BJ (cell line): ENCODE measurements at places on chromosomes 16 and 17.

DNA sequence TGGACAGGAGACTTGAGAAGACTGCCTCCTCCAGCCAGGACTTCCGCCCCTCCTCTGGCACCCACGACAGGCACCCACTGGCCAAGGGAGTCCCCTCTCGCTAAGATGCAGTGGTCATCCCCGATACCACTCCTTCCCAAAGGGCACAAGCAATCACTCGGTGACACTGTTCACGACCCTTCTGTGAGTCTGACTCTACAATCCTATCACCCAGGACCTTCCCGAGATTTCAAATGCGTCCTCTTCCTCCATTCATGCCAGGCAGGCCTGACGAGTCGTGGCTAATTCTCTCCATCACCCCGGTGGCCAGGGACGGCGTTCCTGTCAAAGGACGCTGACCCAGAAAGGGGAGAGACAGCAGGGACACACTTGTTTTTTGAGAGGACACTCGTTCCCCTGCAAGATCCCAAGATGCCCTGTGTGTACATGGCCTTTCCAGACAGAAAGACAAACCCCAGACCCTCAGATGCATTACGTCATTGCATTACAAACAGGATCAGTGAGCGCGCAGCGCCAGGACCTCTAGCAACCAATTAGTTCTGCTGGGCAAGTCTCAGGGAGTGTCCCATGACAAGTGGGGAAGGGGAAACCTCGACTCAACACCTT lies 12.2 kb downstream of the FBXO31 start:
- no peak for DNase-seq

GRCh38 chr17:82127704-82128103 lies 29.7 kb upstream of the FASN start:
- no peak for DNase-seq

DNA sequence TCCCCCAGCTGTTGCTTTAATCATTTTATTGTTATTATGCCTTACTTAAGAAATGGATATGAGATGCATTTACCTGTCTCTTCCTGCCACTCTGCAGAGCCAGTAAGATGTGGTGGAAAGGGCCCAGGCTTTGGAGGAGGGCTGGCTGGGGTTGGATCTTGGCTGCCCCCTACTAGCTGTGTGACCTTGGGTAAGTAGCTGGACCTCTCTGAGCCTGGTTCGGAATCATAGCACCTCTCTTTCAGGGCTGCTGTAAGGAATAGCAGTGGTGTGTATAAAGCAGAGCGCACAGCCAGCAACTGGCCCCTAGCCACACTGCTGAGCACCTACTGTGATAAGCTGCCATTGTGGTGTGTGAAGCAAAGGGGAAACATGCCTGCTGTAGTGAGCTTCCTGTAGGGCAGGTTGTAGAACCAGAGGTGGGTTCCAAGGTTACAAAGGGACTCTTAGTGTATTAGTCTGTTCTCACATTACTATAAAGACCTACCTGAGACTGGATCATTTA lies 23.9 kb downstream of the MAPT start:
- DNase-seq = no peak

GRCh38 chr16:3400446-3400778 lies 392 bp downstream of the ZSCAN32 start:
- DNase-seq = no peak

GRCh38 chr16:88649195-88649923 lies 1.5 kb downstream of the CYBA start:
- DNase-seq = no peak

DNA sequence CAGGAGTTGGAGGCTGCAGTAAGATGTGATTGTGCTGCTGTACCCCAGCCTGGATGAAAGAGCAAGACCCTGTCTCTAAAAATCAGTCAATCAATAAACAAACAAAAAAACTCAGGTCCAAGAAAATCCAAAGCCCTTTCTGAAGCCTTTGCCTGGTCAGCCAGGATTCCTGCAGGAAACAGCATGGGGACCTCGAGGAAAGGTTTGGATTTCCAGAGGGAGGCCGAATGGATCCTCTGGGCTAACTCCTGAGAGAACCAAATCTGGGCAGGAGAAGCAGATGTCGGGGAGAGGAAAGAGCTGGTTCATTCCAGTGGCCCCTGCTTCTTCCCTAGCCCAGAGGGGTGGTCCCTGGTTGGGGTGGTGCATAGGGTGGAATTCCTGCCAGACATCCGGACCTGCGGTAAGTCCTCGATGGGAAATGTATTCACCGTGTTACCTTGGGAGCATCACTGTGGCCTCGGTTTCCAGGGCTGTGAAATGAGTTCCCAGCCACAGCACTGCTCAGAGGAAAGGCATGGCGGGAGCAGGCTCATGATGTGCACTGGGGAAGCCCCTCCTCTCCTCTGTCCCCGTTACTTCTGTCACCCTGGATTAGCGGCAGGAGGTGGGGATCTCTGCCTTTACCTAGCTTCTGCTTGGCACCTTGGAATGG lies 75.1 kb downstream of the CYLD start:
- DNase-seq = no peak

GRCh38 chr17:29412780-29413565 lies 22.8 kb downstream of the TAOK1 start:
- DNase-seq = peak; percentile 90

DNA sequence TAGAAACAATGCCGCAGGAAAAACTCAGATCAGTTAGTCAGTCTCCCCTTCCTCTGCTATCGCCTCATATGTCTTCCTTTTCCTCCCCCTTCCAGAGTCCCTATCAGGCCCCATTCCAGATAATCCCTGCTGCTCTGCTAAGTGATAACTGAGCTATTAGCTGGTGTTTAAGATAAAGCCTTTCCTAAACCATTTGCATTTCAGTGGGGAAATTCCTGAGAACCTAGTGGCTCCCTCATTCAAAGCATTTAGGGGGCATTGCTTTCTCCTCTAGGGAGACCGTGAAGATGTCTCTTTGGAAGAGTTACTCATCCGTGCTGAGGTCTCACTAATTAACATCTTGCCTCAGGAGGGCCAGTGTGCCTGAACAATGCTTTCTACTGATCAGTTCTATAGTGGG lies 401.6 kb downstream of the NPIPA7 start:
- no peak for DNase-seq

DNA sequence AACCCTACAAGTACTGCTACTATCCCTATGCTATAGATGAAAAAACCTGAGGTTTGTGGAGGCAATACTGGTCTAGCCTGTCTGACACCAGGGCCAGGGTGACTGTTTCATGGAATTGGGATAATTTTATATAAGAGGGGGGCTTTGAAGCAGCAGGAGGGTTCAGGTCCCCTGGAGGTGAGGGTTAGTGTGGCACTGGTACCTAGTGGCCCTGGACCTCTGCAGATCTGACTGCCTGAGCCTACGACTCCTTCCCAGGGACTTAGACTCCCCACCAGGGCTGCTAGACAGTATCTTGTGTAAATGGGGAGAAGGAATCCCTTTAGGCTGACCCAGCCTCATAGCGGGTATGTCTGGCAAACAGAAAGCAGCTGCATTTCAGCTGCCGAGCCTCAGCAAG lies 6.8 kb downstream of the ADAP2 start:
- no peak for DNase-seq

DNA sequence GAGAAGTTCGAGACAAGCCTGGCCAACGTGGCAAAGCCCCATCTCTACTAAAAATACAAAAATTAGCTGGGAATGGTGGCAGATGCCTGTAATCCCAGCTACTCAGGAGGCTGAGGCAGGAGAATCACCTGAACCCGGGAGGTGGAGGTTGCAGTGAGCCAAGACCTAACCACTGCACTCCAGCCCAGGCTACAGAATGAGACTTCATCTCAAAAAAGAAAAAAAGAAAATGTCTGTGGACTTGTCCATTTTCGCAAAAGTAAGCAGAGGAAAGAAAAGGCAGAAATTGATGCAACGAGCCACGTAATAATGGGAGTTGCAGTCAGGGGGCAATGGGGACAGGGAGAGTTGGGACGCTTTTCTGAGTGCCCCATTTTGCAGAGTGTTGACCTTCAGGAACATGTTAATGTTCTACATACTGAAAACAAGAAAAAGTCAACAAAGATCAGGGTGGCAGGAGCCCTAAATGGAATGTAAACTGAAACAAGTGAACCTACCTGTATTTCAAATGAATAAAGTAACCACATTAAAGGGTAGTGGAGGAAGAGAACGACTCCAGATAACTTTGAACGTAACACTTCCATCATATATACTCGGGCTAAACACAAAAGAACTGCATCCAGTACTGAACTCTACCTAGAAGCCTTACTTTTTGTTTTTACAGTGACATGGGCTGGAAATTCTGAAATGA lies 76.4 kb downstream of the CNGB1 start:
- no peak for DNase-seq

DNA sequence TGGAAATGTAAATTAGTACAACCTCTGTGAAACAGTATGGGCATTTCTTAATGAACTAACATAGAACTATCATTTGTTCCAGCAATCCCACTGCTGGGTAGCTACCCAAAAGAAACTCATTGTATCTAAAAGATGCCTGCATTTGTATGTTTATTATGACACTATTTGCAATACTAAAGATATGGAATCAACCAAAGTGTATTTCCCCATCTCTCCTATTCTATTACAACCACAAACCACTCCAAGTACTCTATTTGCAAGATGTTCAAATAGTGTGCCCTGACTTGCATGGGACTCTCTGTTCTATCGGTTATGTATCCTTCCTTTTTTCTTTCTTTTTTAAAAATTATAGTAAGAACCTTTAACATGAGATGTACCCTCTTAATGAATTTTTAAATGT lies 845.2 kb downstream of the CDH11 start:
- DNase-seq = no peak

DNA sequence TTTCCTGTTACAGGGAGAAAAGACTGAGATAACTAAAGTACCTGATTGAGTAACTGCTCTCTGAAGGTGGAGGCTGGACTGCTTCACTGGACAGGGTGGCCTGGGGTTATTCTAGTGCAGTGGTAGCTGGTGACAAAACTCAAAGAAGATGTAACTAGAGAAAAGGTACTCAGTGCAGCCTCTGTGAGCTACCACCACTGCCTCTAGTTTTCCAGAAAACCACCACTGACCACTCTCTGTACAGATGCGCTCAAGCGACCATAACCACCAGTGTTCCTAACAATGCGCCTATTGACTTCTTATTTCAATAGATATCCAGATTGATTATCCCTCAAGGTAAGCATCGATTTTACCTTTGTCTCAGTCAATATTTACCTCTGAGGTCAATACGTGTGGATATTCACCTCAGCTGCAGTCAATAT lies 492.2 kb downstream of the WWOX start:
- DNase-seq = no peak

DNA sequence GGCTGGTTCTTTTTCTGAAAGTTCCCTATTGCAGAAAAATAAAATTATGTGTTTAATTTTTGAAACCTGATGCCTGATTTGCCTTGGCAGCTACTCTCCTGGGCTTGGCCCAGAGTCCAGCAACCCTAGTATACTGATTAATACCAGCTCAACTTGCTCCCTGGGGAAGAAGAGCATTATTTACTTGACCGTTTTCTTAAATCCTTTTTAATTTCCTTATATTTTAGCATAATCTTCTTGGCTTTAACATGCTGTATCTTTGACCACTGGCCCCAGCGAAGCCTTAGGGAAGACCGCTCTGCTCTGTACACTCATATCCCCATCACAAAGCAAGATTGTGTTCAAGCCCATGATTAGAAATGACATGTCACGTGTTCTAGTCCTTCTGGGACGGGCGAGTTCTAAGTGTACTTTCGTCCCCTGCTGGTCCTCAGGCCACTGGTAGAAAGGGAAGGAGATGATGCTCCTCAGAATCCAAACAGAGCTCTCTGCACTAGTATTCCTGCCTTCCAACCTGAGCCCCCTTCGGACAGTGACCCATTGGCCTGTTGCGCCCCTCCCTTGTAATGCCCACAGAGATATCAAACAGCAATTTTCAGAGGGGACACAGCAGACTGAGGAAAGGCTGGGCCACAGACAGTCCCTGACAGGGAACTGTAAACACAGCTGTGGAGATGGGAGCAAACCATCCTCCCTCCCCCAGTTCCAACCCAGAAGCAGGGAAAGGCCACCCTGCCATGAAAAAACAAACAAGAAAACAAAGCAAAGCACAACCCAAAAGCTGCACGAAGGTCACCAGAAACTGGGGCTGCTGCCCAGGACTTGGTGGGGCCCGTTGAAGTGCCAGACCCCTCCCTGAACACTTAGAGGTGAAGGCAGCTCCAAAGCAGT lies 4.3 kb upstream of the EZH1 start:
- no peak for DNase-seq

GRCh38 chr17:40355804-40356758 lies 8.5 kb downstream of the GJD3 start:
- DNase-seq = no peak
